ENCODE measurements at places on chromosomes 2 and 18. TPM values are rescaled to one million over a fixed set of nuclear protein-coding genes. Genes with fewer than 3 reads are reported as not detected.

The CCBE1 gene
- total RNA-seq = not detected

The RMC1 gene
- 57.5 TPM for total RNA-seq

The ZNF892 gene
- total RNA-seq = 4.1 TPM

The MEP1B gene
- 0.11 TPM for total RNA-seq

The NYAP2 gene
- total RNA-seq = not detected

The RNF25 gene
- total RNA-seq = 20.7 TPM

The SCYGR4 gene
- not detected for total RNA-seq

The TRIM43 gene
- 0.59 TPM for total RNA-seq

The IL1RL1 gene
- 2.4 TPM for total RNA-seq

The DSG4 gene
- total RNA-seq = not detected
